Fibroblast of skin of scalp (primary cell): ENCODE measurements at places on chromosomes 7 and 10.

- DNase-seq, result peak; percentile 15
Measured at GRCh38 chr7:96127746-96128145, 194.2 kb downstream of the SLC25A13 start.

- peak; percentile 4 for DNase-seq
Measured at GRCh38 chr10:28300027-28300426, 2.8 kb downstream of the MPP7 start.

GRCh38 chr10:90592638-90593302, 265.1 kb downstream of the HTR7 start:
- peak; percentile 68 for DNase-seq

DNA sequence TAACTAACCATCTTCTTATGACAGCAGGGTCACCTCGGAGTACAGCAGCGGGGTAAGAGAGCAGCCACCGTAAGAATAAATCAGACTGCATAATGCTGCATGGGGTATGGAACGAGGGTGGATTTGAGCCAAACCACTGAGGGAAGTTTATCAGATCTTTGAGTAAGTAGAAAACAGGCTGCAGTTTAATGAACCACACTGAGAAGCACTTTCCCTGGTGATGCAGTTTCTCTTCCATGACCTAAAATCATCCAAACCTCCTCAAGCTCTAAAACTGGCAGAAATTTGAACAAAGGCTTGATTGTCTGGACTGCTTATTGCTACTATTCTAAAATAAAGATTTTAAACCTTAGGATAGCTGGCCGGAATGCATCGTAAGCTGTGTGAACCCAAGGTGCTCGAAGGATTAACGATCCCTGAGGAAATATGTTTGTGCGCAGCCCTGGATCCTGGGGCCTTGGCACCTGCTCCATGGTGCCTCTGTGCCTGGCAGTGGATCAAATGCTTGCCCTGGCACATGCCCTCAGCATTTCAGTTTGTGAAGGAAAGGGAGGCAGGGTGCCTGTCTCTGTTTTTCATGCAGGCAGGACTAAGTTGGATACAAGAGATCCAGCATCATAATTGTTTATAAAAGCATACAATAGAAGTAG, 322.7 kb downstream of the LHFPL3 start:
- no peak for DNase-seq

GRCh38 chr10:89062861-89063260, 72.3 kb downstream of the FAS start:
- peak; percentile 46 for DNase-seq

- no peak for DNase-seq
Measured at GRCh38 chr10:101008823-101009423, 9.3 kb downstream of the LZTS2 start.

DNA sequence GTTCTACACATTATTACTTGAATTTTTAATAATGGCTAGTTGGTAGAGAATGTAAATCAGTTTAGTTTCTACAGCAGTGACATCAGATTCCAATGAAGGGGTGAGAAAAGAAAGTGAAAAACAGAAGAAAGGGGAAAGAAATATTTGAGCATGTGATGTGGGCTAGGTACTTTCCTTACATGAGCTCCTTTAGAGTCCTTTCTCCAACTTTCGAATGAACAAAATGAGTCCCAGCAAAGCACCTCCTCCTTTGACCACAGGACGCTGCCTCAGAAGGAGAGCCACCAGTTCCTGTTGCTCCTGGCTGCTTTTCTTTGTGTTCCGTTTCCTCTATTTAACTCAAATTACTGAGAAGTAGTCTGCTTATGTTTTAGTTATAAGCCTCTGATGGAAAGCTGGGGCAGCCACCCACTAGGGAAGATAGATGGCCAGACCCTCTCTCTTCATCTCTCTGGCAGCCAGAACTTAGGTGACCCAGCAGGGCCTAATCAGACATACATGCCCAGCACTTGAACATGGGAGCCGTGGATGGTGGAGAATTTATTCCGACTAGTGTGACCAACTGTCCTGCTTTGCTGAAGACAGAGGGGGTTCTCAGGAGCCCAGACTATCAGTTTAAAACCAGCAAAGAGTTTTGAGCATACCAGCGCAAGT, 82.4 kb upstream of the NME8 start:
- DNase-seq, result no peak

DNA sequence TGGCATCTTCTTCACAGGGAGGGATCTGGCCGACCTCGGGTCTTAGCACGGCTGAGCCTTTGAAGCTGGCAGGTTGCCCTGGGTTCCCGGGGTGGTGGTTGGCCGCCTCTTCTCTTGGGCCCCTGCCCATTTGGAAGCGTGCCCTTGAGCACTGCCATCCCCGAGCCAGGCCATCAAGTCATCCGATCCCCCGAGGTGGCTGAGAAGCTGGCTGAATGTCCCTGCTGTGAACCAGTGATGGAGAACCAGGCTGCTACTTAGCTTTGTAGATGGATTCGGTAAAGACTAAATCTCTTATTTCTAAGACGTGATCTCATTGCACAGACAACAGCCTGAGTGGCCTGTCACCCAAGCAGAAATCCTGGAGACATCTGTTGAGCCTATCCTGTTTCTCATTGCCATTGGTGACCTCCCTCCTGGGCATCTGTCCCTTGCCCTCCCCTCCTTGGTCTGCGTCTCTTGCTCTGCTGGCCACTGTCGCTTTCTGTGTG, 74.3 kb downstream of the GRK5 start:
- peak; percentile 69 for DNase-seq

GRCh38 chr7:114148779-114149178, 230.0 kb upstream of the PPP1R3A start:
- DNase-seq, result no peak

GRCh38 chr7:8143151-8143874, 118.7 kb downstream of the ICA1 start:
- DNase-seq, result no peak

GRCh38 chr7:125643302-125643701, 713.7 kb upstream of the POT1 start:
- DNase-seq, result no peak

DNA sequence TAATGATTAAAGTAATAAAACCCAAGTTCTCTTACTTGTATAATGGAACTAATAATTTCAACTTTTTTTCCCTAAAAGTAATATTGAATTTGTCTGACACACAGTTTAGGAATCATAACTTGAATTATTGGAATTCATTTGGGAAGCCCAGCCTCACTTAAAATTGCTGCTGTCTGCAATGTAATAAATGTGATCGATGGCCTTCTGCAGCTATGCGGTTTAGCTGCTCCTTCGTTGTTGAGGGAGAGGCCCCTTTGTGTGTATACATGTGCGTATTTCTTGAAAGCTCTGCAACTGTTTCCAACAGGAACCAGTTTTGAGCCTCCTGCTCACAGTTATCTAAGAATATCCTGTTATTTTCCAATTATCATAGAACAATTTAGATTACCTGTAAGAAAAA, 152.5 kb downstream of the AKR1D1 start:
- DNase-seq, result no peak

- no peak for DNase-seq
Measured at GRCh38 chr7:150900675-150901074, 48.4 kb downstream of the AOC1 start.

- no peak for DNase-seq
Measured at GRCh38 chr10:12510984-12511383, 161.6 kb downstream of the CAMK1D start.

GRCh38 chr10:3125527-3126170, 46.9 kb downstream of the PITRM1 start:
- DNase-seq, result no peak

- DNase-seq, result peak; percentile 27
Measured at GRCh38 chr10:93515071-93516005, 18.9 kb downstream of the CEP55 start.

DNA sequence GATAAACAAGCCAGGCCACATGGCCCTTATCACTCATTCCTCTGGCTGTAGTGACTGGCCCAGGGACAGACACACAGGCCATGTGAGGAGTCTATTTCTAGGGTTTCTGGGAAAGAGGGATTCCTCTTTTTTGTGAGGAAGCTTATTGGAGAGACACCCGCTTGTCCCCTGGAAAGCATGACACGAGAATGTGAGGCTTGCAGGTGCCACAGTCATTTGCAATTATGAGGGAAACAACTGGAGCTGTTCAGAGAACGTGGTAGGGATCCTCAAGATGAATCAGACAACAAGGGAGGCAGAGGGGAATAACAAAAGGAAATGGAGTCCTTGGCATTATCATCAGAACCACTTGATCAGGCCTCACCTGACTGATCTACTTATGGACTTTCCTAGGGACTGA, 64.5 kb downstream of the ADCYAP1R1 start:
- no peak for DNase-seq

GRCh38 chr10:24993237-24993958, 22.6 kb downstream of the ENKUR start:
- no peak for DNase-seq
